Dermis microvascular lymphatic vessel endothelial cell (primary cell): ENCODE measurements at places on chromosomes 13 and 19.
A peak's percentile ranks its signal among the peaks of the same experiment; 100 is the strongest.

- DNase-seq = no peak
These were observed 212.1 kb downstream of the KCNRG start for GRCh38 chr13:50227361-50227760.

- DNase-seq = peak; percentile 64
These were observed 12.2 kb downstream of the RHPN2 start for GRCh38 chr19:33052352-33052972.

GRCh38 chr13:103698000-103698399 is 631.8 kb upstream of the SLC10A2 start:
- no peak for DNase-seq

GRCh38 chr19:49533551-49534488 is 6.0 kb downstream of the RCN3 start:
- DNase-seq = peak; percentile 65

- no peak for DNase-seq
These were observed 151.2 kb downstream of the DIAPH3 start for GRCh38 chr13:60012488-60012887.

GRCh38 chr19:10283301-10284064 is 3.3 kb upstream of the ICAM4 start:
- no peak for DNase-seq

DNA sequence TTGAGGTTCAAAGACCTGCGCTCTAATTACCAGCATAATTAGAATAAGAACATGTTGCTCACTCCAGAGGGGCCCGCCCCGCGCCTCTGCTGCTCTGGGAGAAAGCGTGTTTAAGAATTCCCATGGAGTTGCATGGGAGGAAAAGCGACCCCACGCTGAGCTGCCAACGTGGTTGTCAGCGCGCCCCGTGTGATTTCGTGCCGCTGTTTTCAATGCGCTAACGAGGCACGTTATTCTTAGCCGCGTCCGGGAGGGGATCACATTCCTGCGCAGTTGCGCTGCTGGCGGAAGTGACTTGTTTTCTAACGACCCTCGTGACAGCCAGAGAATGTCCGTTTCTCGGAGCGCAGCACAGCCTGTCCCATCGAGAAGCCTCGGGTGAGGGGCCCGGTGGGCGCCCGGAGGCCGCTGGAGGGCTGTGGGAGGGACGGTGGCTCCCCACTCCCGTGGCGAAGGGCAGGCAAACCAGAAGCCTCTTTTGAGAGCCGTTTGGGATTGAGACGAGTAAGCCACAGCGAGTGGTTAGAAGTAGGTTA is 173.8 kb upstream of the SOX1 start:
- DNase-seq = peak; percentile 10

DNA sequence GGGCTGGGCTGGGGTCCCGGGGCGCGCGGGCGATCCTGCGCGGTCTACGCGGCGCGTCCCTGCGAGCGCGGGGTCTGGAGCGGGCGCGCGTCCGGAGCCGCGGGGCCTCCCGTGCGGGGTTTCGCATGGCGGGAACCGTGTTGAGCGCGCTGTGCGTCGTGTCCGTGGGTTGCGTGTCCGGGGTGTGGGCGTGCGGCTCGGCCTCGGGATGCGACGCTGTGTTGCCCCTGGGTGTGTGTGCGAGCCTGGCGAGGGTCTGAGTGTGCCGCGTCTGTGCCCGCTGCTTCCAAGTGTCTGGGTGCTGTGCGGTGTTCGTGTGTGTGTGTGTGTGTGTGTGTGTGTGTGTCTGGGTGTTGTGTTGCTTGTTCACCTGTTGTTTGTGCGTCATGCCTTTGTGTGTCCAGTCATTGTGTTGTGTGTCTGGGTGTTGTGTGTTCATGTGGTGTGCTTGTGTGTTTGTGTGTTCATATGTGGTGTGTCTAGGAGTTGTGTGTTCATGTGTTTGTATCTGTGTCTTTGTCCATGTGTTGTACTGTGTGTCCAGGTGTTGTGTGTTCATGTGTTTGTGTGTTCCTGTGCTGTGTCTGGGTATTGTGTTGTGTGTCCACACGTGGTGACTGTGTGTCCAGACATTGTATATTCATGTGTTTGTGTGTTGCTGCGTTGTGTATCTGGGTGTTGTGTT is 552 bp downstream of the PLK5 start:
- DNase-seq = no peak

DNA sequence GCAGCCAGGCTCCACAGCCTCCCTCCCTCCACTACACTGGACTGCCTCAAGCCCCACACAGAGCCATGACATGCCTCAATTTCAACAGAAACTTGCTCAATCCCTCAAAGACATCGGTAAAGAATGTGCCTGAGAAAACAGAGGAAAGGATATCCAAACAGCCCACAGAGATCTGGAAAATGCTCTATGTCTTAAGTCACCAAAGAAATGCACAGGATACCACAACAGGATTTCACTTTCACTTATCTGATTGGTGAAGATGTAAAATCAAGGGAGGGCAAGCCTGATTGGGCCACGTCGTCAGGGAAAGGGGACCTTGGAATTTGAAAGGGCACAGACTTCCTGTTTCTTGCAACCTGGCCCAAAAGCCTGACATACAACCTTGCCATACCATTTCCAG is 14.2 kb downstream of the CACNA1A start:
- DNase-seq = no peak

- peak; percentile 30 for DNase-seq
These were observed 1718.7 kb downstream of the EFNB2 start for GRCh38 chr13:104816726-104817125.

- DNase-seq = no peak
These were observed 11.0 kb upstream of the ZNF492 start for GRCh38 chr19:22622901-22623840.

DNA sequence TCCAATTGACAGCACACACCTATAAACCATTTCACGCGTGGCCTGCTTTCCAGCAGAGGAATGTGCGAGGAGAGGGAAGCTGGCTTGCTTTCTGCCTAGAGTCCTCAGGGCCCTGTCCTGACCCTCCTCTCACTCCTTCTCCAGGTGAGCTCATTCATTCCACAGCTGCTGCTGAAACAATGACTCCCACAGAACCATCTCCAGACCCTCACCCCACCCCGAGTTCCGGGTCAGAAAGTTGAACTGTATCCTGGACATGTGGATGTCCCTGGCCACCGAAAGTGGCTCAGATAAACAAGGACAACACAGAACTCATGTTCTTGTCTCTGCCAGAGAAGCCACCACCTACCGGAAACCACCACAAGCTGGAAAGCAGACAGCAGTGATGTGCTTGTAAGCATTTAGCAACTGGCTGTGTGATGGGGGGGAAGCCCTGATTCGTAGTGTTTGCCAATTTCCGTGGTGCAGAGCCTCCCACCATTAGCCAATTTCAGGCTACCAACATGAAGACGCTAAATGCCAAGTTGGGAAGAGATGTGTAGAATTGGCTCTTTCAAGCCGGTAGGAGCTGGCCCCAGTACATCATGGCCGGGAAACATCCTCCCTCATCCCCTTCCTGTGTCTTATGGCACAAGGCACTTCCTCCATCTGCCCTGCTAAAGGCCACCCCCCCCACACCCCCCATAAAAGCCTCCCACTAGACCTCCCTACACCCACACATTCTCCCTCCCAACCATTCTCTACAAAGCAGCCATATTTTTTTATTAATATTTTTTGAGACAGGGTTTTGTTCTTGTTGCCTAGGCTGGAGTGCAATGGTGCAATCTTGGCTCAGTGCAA is 5.0 kb downstream of the SYCE2 start:
- DNase-seq = no peak

DNA sequence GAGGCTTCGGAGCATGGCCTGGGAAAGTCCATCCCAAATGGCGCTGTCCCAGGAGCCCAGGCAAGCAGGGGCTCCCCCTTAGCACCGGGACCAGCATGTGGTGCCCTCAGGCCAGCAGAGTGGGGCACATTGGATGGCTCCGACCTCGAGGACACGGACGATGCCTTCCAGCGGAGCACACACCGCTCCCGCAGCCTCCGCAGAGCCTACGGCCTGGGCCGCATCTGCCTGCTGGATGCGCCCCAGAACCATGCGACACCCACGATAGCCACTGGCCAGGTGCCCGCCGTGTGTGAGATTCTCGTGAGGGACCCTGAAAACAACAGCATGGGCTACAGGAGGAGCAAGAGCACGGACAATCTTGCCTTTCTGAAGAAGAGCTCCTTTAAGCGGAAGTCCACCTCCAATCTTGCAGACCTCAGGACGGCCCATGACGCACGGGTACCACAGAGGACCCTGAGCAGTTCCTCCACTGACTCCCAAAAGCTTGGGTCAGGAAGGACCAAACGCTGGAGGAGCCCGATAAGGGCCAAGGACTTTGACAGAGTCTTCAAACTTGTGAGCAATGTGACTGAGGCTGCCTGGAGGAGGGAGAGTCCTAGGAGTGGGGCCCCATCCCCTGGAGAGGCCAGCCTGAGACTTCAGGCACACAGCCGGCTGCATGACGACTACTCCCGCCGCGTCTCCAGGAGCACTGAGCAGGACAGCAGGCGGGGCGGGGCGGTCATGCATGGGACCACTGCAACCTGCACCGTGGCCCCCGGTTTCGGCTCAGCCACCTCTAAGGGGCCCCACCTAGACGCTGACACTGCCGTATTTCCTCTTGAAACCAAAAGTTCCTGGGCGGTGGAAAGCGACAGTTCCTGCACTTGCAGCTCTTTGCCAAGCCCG is 63.1 kb downstream of the SPATA13 start:
- DNase-seq = no peak

- no peak for DNase-seq
These were observed 6.4 kb downstream of the METTL21C start for GRCh38 chr13:102688306-102688973.

DNA sequence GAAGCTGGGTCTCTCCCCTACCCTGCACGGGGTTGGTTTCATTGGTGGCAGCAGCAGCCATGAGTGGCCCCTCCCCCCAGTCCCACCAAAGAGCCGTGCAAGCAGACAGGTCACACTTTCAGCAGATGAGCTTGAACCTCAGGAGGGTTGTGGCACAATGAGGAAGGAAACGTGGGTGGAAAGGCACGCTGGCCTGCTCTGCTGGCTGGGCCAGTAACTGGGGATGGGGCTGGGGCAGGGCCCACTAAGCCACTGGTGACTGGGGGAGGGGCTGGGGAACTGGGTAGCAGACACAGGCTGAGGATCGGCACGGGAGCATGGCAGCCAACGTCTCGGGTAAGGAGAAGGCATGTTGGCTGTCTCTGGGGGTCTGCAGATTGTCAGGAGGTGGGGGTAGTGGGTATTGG is at the start of gene P2RY11:
Gene P2RY11 (plus strand): TSS at position 289 of the 407 bp plus-strand sequence. CDS start 29 bp downstream, at position 318.
- no peak for DNase-seq

DNA sequence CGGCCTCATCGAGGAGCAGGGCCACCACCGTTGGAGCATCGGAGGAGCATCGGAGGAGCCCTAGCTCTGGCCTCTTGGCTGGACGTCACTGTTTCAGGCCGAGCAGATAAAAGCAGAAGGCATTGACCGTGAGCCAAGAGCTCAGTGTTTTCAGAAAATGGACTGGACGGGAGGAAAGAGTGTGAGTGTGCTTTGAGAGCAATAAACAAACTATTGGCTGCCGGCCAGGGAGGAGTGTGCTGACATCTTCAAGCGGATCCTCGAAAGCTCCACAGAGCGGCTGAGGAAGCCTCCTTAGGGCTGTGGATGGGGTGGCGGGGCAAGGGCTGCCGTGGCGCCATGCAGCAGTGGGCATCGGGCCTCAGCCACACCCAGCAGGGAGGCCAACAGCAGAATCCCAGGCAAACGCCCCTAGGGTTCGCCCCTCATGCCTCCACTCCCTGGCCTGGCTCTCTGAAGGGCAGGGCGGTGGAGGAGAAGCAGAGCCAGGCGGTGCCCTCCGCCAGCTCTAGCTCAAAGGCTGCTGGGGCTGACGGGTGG is 41.8 kb downstream of the IRS2 start:
- no peak for DNase-seq

- DNase-seq = no peak
These were observed 143.2 kb upstream of the EDNRB start for GRCh38 chr13:78061806-78062205.

DNA sequence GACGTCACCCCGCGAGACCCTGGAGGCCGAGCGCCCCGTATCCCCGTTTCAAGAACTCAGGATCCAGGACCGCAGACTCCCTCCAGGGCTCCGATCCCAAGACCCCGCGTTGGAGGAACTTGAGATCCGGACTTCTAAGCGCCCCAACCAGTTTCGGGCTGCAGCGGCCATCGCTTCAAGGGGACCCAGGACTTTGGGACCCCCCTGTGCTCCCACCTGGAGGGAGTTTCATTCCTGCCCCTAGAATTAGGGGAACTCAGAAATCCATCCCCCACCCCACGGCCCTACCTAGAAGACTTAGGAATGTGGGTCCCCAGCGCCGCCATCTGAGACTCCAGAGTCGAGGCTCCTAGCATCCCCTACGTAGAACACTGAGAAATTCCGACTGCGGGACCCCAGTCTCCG is 400 bp downstream of the PLEKHG2 start:
- DNase-seq = no peak

DNA sequence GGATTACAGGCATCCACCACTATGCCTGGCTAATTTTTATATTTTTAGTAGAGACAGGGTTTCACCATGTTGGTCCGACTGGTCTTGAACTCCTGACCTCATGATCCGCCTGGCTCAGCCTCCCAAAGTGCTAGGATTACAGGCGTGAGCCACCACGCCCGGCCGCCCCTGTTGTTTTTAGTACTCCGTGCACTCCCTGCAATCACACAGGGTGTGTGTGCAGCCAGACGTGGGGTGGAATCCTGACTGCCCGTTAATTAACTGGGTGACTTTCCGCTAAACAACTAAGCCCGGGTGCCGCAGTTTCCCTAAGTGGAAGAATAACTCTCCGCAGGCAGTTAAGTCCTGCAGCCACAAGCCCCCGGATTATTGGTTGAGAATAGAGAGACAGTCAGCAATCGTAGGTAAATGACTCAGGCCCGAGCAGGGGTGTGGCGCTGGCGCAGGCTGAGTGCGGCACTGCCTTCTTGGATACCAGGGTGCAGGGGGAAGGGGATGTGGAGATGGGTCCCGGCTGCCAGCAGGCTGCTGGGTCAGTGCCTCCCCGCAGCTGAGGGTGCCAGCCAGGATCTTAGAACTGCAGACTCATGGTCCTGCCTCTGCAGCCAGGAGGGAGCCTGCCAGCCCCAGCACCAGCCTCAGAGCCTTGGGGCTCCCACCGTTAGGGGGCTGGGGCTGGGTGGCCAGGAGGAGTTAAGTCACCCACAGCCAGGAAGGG is 6.1 kb upstream of the FXYD3 start:
- no peak for DNase-seq

DNA sequence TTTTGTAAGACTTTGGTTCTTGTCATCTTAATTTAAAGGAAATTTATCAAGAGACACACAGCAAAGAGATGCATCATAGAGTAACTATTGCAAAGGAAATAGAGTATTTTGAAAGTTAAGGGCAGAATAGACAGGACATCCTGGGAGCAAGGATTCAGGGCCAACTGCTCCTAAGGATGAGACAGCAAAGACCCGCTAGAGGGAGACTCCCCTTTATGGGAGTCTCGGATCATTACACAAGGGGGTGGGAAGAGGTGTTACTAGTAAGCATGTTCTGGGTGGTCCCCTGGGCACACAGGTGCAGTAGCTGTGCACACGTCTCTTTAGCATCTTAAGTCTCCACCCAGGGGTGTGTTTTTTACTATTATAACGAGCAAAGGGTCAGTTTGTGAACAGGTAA is 9.6 kb downstream of the ZSCAN5C start:
- DNase-seq = no peak

DNA sequence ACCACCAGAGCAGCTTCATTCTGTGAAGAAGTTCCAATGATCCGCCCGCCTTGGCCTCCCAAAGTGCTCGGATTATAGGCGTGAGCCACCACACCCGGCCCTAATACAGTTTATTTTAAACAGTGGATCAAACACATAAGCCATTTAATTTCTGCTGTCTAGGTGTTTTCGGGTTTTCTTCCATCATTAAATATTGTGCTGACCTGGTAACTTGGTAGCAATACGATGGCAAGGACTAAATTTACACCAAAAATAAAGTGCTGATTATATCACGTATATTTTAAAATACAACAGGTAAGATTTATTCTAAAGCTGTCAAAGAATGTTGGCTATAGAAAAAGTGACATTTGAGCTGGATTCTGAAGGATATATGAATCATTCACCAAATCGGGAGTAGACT is 1.3 kb downstream of the MED4 start:
- no peak for DNase-seq
